ENCODE measurements at places on chromosomes 12 and 14. TPM values are rescaled to one million over a fixed set of nuclear protein-coding genes. Genes with fewer than 3 reads are reported as not detected.

Gene MUCL1
- not detected for total RNA-seq

Gene NEUROD4
- not detected for total RNA-seq

Gene BRI3BP
- 1.6 TPM for total RNA-seq

Gene GARIN6
- total RNA-seq, result not detected

Gene STAC3
- total RNA-seq, result 3.8 TPM

Gene CACNA2D4
- 0.27 TPM for total RNA-seq

GRCh38 chr12:26317942-26318575 lies 122.7 kb downstream of the SSPN start:
- peak; percentile 48 for DNase-seq

GRCh38 chr12:123771261-123771660 lies 9.2 kb downstream of the DNAH10 start:
- DNase-seq, result no peak

DNA sequence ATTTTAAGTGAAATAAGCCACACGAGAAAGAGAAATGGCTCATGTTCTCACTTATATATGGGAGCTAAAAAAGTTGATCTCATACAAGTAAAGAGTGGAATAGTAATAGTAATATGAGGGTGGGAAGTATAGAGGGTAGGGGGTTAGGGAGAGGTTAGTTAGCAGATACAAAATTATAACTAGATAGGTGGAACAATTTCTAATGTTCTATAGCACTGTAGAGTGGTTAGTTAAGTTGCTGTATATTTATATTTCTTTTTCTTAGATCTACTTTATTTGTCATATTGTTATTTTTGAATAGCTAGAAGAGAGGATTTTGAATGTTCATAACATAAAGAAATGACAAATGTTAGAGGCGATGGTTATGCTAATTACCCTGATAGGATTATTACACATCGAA lies 74.1 kb downstream of the MIA2 start:
- DNase-seq, result no peak
